ENCODE measurements at places on chromosomes 2 and 18. TPM values are rescaled to one million over a fixed set of nuclear protein-coding genes. Genes with fewer than 3 reads are reported as not detected.

- no peak for DNase-seq
- no peak overlapping the region for H3K4me3 ChIP-seq
- H3K4me1 ChIP-seq: no peaks in the 10 kb centered on the region
- H3K27ac ChIP-seq: no peak overlapping the region
- peaks cover 77% of the 10 kb centered on the region for H3K27me3 ChIP-seq
- H3K36me3 ChIP-seq: no peaks in the 10 kb centered on the region
Observed at GRCh38 chr18:78727057-78727739, 252.4 kb upstream of the SALL3 start.

DNA sequence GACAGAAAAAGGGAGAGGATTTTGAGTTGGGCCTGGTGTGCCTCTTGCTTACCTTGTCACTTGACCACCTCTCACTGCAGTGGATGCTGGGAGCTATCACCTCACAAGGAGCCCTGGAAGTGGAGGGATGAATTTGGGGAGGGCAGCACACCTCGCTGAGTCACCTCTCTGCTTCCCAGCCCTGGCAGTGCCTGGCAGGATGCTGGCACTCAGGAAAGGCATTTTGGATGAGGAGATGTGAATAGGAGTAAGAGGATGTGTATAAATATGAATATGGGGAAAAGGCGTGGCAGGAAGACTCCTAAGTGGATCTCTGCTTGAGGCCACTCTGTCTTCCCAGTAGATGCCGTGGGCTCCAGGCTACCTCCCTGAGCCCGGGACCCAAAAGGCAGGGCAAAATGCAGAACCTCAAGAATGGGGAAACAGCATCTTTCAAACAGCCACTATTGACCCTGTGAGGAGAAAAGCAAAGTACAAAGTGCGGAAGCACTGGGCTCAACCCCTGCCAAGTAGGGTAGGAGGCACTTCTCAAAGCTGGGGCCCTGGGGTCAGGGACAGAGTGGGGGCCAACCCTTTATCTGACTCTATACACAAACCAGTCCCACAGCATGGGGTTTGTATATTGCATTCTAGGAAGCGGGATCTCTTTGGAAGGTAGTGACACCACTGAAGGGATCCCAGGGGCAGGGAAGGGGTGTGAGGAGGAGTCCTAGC lies 164.5 kb upstream of the GLI2 start:
- H3K4me3 ChIP-seq: no peak overlapping the region
- no peak for DNase-seq
- no peaks in the 10 kb centered on the region for H3K27me3 ChIP-seq
- H3K27ac ChIP-seq: no peak overlapping the region
- H3K4me1 ChIP-seq: peaks cover 36% of the 10 kb centered on the region
- H3K36me3 ChIP-seq: no peaks in the 10 kb centered on the region

DNA sequence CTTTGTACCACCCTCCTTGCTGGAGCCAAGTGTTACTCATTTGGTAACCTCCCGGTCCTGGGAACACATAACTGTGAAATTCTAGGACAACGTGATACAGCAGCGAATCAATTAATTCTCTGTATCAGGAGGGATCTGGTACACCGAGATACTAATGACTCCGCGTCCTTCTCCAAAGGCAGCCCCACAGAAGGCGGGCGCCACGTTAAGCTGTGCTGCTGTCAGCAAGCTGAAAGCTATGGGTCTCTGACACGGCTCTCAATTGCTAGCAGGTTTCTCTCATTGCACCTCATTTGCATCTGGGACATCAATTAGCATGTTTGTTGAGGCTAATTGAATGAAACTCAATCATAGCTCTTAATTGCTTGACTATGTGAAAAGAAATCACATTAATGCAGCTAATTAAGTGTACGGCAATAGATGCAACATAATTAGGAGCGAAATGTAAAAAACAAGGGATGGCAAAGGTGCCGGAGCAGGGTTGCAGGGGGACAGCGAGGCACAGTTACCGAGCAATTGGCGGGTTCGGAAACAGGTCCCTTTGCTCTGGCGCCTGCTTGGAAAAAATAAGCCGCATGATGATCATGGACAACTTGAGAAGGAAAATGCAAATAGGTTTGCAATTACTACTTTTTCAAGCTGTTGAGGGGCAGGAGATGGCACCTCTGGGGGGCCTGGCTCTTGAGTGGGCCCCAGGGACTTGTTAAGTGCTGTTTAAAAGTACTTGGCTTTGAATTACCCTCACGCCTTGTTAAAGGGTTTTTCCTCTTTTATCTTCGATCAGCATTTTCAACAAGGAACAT lies 264.2 kb downstream of the GBX2 start:
- no peaks in the 10 kb centered on the region for H3K4me1 ChIP-seq
- H3K36me3 ChIP-seq: peaks cover 4% of the 10 kb centered on the region
- H3K4me3 ChIP-seq: no peak overlapping the region
- no peak for DNase-seq
- H3K27me3 ChIP-seq: no peaks in the 10 kb centered on the region

RGPD3 gene
- not detected for total RNA-seq

GRCh38 chr2:138298900-138299299 lies 202.7 kb upstream of the SPOPL start:
- no peak for DNase-seq
- H3K27ac ChIP-seq: no peak overlapping the region
